GM23338 (cell line): ENCODE measurements at places on chromosomes 7 and 10. TPM values are rescaled to one million over a fixed set of nuclear protein-coding genes. Genes with fewer than 3 reads are reported as not detected.

GRCh38 chr10:34817054-34817453 lies 2.0 kb upstream of the PARD3 start:
- DNase-seq, result no peak

DNA sequence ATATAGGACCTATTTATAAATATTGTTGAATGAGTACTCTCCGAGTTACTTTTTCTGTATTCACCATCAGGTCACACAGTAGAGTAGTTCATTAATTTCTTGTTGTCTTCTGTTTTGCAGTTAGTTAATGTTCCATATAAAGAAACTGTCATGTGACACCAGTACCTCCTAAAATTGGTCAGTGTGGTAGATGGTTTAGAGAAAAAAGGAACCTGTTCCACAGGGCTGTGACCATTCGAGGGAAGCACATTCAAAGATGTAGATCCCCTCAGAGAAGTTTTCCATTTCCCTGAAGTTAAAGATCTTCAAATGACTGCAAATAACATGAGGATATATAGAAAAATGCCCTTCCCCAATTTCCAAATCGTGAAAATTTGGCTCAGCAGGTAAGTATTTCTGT lies 45.7 kb downstream of the PRPF18 start:
- no peak for DNase-seq

DNA sequence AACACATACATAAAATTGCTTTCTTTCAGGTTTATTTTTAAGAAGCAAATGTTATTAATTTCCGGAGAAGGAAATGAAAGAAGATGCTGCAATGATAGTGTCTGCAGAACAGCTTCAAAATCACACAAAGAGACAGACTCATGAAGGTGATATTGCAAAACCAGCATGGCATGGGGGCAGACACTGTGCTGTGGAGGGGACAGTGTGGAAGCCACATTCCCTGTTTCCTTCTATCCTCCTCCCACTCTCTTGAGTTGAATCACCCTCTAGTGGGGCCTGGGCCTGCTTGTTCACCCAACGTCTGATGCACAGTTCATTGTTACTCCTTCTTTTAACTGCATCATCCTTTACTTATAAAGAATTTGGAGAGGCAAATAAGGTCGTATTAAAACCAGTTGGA lies 104.0 kb upstream of the INSIG1 start:
- DNase-seq, result no peak

- DNase-seq, result peak; percentile 82
Measured at GRCh38 chr7:94301024-94301586, 93.6 kb upstream of the COL1A2 start.

Gene HDAC9
- 11.0 and 18.5 TPM in 2 replicates for total RNA-seq
